ENCODE measurements at places on chromosomes 2 and 18. TPM values are rescaled to one million over a fixed set of nuclear protein-coding genes. Genes with fewer than 3 reads are reported as not detected.

- DNase-seq: peak; percentile 77
These were observed 53.1 kb downstream of the ZNF521 start for GRCh38 chr18:25298853-25299274.

GRCh38 chr2:28049416-28049815, 158.9 kb downstream of the BABAM2 start:
- DNase-seq: no peak

- no peak for DNase-seq
These were observed 576.4 kb upstream of the PIK3C3 start for GRCh38 chr18:41378598-41378997.

GRCh38 chr18:52750995-52751394, 411.0 kb downstream of the DCC start:
- DNase-seq: no peak

DNA sequence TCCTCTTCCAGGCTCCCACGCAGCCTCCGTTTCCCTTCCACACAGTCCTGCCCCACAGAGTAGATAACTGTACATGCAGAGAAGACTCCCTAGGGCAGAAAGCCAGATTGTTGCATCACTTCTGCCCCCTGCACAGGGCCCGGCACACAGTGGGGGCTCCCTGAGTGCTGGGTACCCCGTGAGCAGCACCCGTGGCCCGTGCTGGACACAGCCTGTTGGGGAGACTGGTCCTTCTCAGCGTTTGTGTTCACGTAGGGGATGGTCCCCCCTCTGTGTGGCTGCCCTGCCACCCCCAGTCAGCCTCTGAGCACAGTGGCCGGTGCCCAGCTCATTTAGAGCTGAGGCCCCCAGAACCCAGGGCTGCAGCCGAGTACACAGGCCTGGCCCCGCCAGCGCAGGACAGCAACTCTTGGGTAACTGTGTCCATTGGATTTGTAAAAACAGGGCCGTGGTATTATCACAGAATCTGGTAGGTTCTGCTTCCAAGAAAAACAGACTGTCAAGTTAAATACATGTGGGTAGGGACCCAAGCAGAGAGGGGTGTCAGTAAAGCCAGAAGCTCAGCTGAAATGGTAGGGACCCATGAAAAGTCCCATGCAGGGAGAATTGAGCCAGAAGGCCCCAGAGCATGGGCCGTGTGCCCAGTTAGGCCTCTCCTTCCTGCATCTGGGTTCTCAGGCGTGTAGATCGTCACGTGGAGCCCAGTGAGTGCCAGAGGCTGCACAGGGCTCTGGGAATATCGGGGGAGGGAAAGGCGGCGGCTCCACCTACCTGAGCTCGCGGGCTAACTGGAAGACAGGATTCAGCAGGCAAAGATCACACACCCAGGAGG, 257.3 kb downstream of the ATAD2B start:
- peak; percentile 85 for DNase-seq

GRCh38 chr2:196200557-196200956, 29.2 kb upstream of the STK17B start:
- DNase-seq: no peak

- no peak for DNase-seq
These were observed 232.8 kb downstream of the GRB14 start for GRCh38 chr2:164388511-164388910.

DNA sequence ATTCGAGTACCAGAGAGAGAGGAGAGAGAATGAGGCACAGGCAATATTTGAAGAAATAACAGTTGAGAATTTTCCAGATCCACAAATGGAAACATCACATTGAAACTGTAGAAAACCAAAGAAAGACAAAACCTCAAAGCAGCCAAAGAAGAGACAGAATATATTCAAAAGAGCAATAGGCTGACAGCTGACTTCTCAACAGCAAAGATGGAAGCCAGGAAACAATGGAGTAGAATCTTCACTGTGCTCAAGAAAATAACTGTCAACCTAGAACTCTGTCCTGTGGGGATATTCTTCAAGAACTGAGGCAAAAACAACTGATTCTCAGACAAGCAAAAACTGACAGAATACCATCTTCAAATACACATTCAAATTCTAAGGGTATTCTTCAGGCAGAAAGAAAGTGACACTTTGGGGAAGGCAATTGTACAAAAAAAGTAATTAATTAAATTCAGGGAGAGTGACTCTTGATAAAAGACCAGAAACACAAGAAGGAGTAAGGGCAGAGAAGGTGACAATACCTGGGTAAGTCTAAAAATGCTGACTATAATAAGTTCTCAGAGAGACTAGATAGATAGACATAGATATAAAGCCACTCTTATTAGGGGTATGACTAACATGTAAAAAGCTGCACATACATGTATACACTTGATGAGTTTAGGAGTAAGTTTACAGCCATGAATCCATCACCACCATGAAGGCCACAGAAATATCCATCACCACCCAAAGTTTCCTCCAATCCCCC, 25.6 kb downstream of the ANKMY1 start:
- no peak for DNase-seq

DNA sequence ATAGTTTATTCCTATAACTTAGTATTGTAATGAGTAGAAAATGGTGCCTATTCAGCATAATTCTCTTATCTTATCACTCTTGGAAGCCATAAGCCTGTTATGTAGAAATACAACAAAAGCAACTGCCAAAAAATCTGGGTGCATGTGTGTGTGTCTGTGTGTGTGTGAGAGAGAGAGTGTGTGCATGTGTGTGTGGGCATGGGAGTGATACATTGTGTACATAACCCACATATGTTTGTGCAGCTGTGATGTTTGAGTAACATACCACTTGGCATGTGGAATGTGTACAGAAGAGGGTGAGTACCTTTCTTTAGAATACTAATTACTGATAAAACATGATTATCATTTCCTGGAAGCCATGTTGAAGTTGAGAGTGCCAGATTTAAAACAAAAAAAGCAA, 642.3 kb upstream of the SYT4 start:
- DNase-seq: no peak

DNA sequence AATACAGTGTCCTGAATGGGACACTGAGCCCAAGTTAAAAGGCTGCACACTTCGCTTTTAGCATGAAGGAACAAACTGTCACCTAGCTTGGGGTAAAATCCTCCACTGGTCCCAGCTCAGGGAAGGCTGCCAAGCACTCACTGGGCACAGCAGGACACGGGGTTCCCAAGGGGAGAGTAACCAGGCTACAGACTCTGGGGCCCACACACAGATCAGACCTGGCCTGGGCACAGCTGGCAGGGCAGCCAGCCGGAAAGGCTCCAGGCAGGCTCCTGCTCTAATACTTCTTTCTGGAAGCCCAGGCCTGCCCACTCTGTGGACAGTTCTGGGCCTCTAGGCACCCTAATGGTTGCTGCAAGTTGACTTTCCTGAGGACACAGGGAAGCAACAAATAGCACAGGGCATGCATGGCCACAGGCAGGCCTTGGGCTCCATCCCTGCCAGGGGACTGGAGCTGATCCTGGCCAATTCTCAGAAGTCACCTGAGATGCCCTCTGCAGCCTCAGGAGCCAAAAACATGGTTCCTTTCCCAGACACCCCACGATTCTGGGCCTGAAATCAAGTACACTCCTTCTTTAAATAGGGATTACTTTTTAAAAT, 18.7 kb upstream of the SULT1C3 start:
- no peak for DNase-seq

- no peak for DNase-seq
These were observed 86.8 kb downstream of the SPRED2 start for GRCh38 chr2:65345631-65346030.

DNA sequence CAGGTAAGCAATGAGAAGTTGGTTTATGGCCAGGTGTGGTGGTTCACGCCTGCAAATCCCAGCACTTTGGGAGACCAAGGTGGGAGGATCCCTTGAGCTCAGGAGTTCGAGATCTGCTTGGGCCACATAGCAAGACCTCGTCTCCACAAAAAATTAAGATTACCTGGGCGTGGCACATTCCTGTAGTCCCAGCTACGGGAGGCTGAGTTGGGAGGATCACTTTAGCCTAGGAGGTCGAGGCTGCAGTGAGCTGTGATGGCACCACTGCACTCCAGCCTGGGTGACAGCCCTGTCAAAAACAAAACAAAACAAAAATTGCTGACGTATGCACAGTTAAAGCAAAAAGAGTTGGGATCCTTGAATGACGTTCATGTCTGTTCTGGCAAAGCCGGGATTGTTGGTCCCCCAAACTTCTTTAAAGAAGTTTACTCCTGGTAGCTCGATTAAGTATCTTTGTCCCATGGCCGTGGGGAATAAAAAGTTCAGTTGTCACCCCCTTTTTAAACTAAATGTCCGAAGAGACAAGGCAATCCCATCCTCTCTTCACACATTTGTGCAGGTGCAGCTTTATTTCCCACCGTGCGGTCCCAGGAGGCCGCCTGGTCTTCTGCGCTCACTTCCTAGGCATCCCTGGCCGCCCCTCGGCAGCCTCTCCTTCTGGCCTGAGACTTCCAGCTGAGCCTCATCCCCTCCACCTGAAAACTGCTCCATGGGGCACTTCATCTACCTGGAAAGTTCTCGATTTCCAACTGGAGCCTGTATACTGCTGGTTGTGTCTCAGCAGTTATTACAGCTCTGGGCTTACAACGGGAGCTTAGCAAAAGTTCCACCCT, 762 bp upstream of the SPOPL start:
- DNase-seq: no peak

DNA sequence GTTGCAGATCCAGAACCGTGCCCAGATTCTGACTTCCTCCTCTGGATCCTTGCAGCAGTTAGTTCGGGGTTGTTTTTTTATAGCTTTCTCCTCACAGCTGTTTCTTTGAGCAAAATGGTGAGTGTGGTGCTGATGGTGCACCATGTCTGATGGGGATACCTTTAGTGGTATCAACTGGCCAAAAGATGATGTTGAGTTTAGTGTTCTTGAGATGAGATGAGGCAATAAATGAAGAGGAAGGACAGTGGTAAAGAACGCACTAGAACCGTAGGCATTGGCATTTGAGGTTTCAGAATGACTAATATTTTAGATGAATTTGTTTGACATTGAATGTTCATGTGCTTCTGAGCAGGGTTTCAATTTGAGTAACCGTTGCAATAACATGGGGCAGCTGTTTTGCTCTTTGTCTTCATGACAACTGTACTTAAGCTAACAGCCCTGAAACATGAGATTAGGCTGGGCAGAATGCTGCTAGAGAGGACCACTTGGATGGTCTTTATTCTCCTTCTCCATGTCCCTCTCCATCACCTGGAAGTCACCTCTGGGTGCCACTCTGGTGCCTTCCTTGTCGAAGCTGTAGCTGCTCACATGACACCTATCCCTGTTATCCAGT, 3.9 kb downstream of the CTLA4 start:
- no peak for DNase-seq

- no peak for DNase-seq
These were observed 253.3 kb upstream of the VRK2 start for GRCh38 chr2:57793310-57793709.

Gene SYT4
- total RNA-seq: not detected

Gene DCDC2C
- not detected for total RNA-seq

Gene LAMA1
- 0.40 TPM for total RNA-seq

Gene SAG
- total RNA-seq: not detected

Gene GPR45
- total RNA-seq: not detected

Gene CXCR1
- 1.9 TPM for total RNA-seq

Gene SIX3
- not detected for total RNA-seq
